ENCODE measurements at places on chromosomes 5 and 9.
A peak's percentile ranks its signal among the peaks of the same experiment; 100 is the strongest.

GRCh38 chr5:146753641-146754040, 124.9 kb downstream of the PPP2R2B start:
- DNase-seq, result no peak

DNA sequence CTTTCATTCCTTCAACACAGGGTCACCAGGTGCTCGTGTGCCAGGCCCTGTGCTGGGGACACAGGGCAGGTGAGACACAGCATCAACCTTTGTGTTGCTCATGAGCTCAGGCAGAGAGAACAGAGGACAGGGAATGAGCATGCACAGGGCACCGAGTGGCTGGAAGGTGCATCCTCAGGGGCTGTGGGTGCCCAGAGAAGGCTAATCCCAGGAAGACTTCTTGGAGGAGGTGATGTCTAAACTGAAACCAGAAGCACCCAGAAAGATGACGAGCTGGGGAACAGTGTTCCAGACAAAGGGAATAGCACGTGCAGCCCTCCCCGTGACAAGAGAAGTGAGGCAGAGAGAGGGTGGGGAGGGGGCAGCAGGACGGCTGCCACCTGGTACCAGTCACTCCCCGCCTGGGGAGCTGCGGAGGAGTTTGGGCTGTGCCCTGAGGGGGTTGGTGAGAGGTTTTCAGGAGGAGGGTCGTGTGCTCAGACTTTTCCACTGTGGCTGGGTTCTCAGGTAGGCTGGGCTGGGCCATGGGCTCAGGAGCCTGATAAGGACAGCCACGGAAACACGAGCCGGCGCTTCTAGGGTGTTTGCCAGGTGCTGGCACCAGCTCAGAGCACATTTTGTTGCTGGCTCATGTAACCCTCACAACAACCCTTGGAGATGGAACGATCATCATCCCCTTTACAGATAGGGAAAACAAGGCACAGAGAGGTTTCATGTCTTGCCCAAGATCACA, 46.0 kb downstream of the HMCN2 start:
- no peak for DNase-seq

DNA sequence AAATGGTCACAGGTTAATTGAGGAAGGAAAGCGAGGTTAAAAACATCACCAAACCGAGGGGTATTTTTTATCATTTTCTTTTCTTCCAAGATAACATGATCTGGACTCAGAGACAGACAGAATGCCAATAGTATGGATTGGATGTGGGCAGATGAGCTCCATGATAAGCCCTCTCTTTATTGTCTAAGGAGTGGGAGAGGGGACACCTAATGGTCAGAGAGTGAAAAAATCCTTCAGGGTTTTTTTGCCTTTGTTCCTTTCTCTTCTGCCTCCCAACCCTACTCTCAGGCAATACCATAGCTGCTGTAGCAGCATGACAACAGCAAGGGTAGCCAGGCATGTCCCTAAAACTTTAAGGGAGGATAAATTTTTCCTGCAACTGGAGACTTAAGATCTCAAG, 94.7 kb downstream of the DIRAS2 start:
- no peak for DNase-seq

GRCh38 chr9:76419782-76420380, 25.7 kb upstream of the RFK start:
- no peak for DNase-seq

DNA sequence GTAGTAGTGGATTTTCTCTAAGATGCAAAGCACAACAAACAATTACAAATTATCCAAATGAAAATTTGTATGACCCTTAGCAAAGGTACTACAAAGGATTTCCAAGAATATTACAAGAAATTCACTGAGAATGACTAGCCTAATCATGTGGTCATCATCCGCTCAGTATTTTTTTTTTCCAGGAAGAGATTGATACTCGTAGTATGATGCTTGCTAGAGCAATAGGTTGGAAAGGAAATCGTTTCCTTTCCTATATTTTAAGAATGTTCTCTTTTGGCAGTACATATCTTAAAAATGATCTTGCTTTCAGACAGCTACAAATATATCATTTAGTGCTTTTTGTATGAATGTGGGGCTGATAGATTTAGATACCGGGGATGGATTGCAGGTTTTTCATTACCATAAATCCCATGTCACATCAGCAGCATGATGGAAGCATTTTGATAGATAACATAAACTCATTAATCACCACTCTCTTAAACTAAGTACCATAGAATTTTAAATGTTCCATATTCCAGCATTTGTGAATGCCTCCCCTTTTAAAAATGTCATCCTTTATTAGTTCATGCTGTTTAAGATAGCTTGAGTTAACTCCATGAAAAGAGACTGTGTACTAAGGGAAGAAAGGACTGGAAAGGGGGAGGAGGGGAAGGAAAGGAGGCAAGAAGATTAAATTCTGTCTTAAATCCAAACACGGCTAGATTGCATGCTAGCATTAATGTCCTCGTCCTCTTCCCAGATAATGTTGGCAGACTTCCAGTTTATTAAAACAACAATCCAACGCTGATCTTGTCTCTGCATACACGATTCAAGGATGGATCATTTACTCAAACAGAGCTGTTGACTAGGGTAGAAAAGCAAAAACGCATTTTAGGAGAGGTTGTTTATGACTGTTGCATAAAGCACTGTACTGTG, 311.7 kb upstream of the ZNF608 start:
- DNase-seq, result peak; percentile 2

DNA sequence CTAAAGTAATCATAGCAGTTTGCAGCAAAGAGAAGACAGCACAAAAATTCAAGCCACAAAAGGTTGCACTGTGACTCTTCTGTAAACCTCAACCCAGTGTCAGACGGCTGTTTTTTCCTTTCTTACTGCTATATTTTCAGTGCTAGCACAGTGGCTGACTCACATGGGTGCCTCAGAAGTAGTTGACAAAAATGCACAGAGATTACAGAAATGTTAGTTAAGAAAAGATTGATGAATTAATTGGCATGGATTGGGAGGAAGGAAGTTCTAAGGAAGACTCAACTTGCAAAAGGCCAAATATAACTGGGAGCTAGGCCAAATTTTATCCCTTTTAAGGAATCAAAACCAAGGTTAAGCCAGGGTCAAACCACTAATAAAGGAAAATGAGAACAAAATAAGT, 43.7 kb upstream of the ITGA1 start:
- no peak for DNase-seq

DNA sequence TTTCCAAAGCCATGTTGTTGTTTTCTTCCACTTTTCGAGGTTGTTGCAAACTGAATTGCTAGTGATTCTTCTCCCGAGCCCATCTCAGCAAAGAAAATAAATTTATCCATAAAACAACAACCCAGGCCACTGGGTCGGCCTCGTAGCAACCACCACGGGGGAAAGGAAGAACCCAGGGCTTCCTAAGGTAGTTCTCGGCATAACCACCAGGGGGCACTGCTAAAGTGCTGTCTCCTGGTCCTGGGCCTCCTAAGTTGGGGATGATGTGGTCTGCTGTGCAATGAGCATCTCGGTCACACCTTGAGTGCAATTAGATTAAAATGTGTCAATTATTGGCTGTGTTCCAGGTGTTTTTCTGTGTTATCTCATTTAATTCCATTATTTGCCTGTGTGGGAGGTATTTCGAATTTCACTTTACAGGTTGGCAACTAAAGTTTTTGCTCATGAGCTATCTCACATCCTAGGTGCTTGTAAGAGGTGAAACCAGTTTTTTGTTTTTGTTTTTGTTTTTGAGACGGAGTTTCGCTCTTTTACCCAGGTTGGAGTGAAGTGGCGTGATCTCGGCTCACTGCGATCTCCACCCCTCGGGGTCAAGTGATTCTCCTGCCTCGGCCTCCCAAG, 102.8 kb upstream of the DAP start:
- no peak for DNase-seq

GRCh38 chr9:114051281-114051680, 26.8 kb downstream of the AMBP start:
- no peak for DNase-seq

Measured in NCI-H1417 treated with DMSO at 0.1 percent for 48 hours (cell line).